ENCODE measurements at places on chromosomes 5 and 9.

- DNase-seq: no peak
Measured at GRCh38 chr5:124860291-124860655, 113.8 kb upstream of the ZNF608 start.

DNA sequence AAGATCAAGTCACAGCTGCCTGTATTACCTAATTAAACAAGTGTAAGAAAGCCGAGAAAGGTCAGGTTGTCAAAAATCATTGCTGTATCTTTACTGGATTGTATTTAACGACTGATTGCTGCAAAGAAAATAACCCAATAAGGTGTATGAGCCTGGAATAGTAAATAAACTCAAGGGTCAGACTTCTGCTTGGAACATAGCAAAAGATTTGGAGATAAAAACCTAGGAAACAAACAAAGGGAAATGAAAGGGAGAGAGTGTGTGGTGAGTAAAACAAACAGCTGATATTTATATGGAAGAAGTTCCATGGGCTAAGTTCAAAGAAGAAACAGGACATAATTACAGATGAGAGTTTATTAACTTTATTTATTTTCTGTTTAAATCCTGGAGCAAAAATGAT lies 354.0 kb downstream of the TLR4 start:
- no peak for DNase-seq

DNA sequence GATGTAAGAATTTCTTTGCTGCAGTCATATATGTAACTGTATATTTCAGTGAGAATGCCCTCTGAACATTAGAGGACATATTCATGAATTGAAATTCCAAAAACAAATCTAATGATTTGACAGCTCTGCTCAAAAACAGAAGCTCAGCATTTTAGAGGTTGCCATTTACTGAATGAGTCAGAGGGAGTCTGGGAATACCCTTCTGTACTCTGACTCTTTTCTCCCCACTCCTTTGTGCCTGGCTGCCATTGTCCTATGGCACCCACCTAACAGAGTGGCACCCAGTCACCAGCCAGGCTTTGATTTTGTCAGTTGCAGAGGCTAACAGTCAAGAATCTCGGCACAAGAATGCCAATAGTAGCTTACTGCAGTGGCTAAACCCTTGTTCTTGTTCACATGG lies 133.6 kb downstream of the ATG10 start:
- DNase-seq: no peak

DNA sequence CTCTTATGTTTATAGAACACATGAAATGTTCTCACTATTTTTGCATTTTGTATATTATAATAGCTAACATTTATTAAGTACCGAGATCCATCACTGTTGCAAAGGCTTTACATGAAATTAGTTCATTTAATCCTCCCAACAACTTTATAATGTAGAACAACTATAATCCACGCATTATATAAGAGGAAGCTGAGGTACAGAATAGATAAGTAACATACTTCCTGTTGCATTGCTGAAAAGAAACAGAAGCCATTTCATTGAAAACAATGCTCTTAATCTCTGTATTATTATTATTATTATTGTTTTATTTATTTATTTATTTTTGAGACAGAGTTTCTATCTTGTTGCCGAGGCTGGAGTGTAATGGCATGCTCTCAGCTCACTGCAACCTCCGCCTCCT lies 7.9 kb upstream of the INSYN2B start:
- no peak for DNase-seq

DNA sequence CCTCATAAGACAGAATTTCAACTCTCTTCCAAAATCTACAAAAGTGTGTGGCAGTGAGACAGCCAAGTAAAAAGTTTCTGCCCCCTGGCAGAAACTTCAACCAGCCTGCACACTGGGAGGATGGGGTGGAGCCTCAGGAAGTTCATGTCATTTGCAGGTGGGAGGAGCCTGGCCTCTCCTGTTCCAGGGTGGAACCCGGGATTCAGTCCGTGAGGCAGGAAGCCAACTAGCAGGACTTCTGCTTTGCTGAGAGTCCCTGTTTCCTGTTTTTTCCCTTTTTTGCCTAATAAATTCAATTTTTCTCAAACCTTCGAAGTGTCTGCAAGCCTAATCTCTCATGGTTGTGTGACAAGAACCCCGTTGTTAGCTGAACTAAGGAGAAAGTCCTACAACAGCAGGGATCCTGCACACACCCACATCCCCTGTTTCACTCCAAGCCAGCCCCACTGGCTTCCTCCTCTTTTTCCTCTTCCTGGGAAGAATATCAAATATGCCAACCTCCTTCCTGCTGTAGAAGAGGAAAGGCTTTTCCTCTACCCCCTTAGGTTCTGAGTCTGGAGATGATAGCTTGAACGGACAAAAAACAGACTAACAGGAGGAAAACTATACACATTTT lies 69.3 kb downstream of the ALDH7A1 start:
- DNase-seq: peak; percentile 82

DNA sequence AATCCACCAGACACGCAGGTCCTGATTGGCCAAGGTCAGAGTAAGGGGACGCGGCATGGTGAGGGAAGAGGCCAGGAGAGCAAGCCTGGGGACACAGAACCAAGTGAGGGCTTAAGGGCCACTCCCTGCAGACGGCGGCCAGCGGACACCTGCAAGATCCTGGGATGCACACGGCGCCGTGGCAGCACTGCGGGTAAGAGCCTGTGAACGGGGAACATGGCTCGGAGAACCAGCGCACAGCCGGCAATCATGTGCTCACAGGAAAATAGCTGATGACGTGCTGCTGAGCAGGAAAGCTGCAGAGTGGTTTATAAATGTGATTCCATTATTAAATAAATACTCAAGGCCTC lies 27.0 kb upstream of the NSMF start:
- no peak for DNase-seq

- DNase-seq: no peak
Measured at GRCh38 chr9:95985440-95986055, 110.1 kb downstream of the ERCC6L2 start.

GRCh38 chr5:137024044-137024443 lies 475.1 kb downstream of the SPOCK1 start:
- DNase-seq: no peak

DNA sequence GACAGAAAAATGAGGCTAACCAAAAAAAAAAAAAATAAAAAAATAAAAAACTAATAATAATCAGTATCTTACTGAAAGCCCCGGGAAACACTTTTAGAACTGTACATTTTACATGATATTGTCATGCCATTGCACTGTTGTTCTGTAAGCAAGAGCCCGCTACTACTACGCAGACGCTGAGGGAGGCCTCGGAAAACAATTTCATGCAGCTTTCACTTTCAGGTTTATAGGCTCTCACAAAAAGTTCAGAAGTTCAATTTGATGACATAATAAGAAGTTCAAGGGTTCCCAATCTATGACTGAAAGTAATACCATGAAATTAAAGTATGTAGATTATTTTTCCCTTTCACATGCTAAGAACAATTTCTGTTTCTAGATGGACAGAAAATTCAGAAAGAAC lies 318.3 kb upstream of the ITGA1 start:
- no peak for DNase-seq

GRCh38 chr5:113824307-113824706 lies 310.8 kb downstream of the YTHDC2 start:
- DNase-seq: no peak

- no peak for DNase-seq
Measured at GRCh38 chr5:171952021-171952420, 54.4 kb downstream of the FBXW11 start.

GRCh38 chr5:111223101-111223786 lies 940 bp upstream of the CAMK4 start:
- DNase-seq: no peak

- no peak for DNase-seq
Measured at GRCh38 chr9:2477755-2478154, 143.8 kb upstream of the VLDLR start.

- no peak for DNase-seq
Measured at GRCh38 chr5:175728885-175729828, 71.3 kb downstream of the HRH2 start.

DNA sequence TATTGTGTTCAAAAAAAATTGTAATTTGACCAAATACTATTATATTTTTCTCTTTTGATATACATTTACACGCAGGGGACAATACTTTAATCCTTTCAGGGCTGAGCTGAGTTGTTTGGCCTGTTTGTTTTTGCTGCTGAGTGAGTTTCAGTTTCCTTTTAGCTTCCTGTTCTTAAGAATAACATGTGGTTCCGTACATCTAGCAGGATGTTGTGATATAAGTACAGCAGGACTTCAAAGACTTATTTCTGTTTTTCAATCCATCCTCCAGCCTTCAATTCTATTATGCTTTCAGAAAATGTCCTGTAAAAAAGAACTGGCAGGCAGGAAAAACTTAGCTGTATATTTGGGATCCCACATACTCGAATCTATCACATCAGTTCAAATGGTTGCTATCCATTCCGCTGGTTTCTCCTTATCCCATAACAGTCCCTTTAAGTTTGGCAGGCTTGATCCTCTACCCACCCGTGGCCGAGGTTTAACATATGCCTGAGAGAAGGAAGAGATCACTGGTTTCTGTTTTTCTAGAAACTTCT lies 1037.3 kb upstream of the ACO1 start:
- DNase-seq: no peak

- DNase-seq: no peak
Measured at GRCh38 chr5:119332978-119333401, 22.8 kb upstream of the TNFAIP8 start.

DNA sequence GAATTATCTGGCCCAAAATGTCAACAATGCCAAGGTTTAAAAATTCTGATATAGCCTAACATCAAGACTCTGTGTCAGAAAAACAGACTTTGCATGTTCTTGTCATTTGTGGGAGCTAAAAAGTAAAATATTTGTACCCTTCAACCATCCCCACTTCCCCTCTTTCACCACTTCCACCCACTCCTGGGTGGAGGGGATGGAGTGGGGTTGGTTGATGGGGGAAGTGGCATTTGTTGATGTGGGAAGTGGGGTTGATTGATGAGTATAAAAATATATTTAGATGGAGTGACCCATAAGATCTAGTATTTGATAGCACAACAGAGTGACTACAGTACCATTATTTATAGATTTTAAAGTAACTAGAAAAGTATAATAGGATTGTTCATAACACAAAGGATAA lies 55.0 kb upstream of the C9orf72 start:
- DNase-seq: no peak

GRCh38 chr9:131995382-131995781 lies 84.3 kb downstream of the MED27 start:
- no peak for DNase-seq

- no peak for DNase-seq
Measured at GRCh38 chr5:1044117-1044516, 35.5 kb downstream of the NKD2 start.

DNA sequence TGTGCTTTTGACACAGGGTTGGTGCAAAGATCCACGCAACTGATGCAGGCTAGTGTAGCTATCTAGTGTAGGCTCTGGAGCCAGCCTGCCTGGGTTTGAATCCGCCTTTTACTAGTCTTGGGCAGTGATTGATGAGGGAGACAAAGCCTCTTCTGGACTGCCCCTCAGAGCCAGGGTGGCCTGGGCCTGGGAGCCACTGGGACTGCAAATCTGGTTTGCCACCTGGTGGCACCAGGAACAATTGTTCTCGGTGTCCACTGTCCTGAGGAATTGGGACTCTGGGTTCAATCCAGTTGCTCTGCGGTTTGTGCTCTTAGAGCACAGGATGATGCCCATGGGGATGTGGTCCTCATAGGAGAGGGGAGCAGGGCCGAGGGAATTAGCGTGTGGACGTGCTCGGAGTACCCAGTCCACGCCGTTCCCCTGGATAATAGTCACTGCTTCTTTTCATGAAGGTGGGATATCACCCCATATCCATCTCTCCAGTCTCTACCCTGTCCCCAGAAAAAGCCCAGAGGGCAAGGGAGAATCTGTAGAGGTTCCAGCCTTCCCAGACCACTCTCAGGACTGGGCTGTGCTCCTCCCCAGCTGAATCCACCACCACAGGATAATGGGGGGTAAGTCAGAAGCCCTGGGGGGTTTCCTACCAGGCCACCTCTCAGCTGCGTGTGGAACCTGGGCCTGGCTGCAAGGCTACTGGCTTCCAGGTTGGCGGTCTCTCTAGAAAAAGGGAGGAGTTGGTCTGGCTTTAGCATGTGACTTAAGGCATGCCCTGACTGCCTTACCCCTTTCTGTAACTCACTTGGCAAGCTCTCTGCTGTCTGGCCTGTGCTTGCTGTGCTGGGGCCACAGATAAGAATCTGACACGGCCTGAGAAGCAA lies 1.9 kb downstream of the B4GALT7 start:
- no peak for DNase-seq

- no peak for DNase-seq
Measured at GRCh38 chr5:134275822-134276221, 49.9 kb upstream of the PPP2CA start.

DNA sequence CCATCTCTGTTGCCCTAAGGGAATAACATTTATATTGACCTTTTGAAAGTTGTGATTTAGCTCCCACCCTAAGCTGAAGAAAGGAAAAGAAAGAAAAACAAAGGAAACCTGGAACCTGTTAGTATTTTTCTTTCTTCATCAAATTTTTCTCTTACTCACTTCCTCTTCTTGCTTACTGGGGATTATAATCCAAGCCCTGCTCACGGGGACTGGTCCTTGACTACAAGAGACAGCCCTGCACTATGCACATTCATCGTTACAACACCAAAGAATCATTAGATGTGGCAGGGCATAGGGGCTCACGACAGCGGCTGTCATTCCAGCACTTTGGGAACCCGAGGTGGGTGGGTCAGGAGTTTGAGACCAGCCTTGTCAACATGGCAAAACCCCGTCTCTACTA lies 37.8 kb upstream of the LPAR1 start:
- no peak for DNase-seq

DNA sequence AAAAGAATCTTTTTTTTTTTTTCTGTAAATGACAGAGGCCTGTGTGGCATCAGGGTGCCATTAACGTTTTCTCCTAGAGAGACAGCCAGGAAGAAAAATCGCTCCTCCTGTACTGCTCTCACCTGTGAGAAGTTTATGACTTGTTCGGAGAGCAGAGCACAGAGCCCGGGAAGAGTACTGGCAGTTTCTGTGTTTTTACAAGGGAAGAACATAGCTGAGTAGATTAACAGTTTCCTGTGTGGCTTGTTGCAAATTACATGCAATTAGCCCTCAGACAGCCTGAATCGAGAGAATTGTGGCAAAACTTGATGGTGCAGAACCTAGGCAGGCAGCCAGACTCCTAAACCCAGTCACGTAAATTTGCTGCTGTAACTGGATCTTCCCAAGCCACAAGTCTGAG lies 32.1 kb downstream of the PRKACG start:
- no peak for DNase-seq

DNA sequence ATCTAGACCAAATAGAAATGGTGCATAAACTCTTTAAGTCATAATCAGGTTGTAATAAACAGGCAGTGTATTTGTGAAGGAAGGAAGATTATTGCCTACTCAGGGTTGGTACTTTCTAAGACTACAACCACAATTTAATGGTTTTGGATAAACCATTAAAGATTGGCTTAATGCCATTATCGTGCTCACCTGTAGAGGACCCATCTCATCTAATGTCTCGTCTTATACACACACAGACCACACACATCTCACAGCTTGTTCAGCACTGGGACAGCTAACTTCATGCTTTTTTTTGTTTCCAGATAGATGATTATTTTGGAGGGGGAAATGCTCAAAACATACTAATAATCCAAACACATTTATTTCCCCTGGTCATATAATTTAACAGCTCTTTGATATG lies 175.7 kb upstream of the SLC12A2 start:
- no peak for DNase-seq

- no peak for DNase-seq
Measured at GRCh38 chr5:14861123-14861765, 10.3 kb downstream of the ANKH start.
